ENCODE measurements at places on chromosomes 2 and 18. TPM values are rescaled to one million over a fixed set of nuclear protein-coding genes. Genes with fewer than 3 reads are reported as not detected.

The NT5C1B gene
- not detected for total RNA-seq

The LCT gene
- 0.03 TPM for total RNA-seq

The ALK gene
- not detected for total RNA-seq

The GCG gene
- not detected for total RNA-seq

The ARL4C gene
- 92.1 TPM for total RNA-seq

The SERPINB3 gene
- total RNA-seq, result not detected
